WERI-Rb-1 (cell line): ENCODE measurements at places on chromosomes 3 and 15.

DNA sequence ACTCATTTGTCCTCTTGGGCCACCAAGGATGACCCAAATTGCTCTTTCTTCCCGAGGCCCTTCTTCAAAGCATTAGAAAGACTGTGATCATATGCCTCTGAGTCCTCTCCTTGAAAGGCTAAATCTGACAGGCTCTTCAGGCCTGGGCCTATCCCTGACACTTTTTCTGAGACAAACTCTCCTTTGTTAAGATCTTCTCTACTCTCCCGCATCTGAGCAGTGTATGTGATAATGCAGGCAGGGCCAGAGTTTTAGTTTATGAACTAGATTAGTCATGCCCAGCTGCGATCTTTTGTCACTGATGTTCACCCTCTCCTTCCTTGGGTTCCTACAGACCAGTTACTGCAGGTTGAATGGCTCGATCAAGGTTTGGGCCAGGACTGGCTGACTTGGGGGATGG is 39.2 kb downstream of the MASP1 start:
- no peak for DNase-seq

DNA sequence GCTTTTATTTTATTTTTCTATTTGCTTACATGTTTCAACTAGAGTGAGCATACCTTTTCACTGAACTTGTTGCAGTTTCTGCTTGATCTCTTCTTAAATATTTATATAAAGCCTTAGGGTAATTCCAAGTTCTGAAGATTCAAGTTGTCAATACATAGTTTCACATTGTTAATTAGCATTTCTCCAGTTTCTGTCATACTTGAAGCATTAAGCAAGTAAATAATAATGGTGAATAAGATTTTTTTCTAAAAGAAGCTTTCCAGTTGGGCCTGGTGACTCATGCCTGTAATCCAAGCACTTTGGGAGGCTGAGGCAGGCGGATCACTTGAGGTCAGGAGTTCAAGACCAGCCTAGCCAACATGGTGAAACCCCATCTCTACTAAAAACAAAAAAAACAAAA is 53.9 kb downstream of the CALML4 start:
- DNase-seq, result no peak

GRCh38 chr3:172155897-172156585 is 116.7 kb downstream of the FNDC3B start:
- DNase-seq, result no peak

DNA sequence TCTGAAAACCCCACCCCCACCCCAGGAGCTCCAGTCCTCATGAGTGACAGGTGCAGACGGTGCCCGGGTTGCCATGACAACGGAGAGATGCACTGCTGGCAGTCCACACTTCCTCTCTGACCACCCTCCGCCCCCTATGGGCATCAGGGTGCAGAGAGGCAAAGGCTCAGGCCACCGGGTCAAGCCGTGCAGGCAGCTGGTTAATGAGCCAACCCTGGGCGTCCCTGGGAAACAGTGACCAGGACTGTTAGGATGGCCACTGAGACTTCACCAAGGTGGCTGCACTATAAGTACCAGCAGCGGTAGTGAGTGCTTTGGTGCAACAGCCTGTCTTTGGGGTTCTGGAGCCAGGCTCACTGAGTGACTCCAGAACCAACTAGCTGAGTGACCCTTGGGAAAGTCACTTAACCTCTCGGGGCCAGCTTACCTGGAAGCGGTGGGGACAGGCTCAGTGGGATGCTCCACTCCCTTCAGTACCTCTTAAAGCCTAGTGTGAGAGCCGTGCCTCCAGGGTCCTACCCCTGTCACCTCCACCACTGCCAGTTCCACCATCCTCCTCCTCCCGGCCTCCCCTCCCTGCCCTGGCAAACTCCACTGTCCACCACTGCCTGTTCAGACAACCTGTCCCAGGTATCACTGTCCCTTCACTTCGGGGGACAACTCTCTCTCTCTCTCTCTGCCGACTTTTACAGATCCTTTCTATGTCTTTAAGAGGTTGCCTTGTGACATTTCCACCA is 121.0 kb upstream of the PRR20G start:
- no peak for DNase-seq

- DNase-seq, result no peak
Observed at GRCh38 chr3:121914081-121914998, 20.1 kb downstream of the SLC15A2 start.

DNA sequence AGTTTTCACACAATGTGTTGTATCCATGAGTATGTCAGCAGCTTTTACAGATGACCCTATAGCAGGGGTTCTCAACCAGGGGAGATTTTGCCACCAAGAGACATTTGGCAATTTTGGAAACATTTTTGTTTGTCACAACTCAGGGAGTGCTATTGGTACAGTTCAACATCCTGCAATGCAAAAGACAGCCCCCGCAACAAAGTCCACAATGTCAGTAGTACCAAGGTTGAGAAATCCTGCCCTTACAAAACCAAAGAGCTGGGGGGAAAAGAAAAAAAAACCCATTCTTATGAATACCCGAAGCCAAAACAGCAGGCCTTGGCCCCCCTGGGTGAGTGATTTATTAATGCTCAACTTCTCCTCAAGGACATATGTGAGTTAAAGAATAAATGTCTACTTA is 99.1 kb downstream of the LARS2 start:
- no peak for DNase-seq

- DNase-seq, result no peak
Observed at GRCh38 chr3:39910826-39911464, 101.5 kb downstream of the MYRIP start.

- DNase-seq, result no peak
Observed at GRCh38 chr3:192817053-192817452, 89.7 kb upstream of the FGF12 start.

DNA sequence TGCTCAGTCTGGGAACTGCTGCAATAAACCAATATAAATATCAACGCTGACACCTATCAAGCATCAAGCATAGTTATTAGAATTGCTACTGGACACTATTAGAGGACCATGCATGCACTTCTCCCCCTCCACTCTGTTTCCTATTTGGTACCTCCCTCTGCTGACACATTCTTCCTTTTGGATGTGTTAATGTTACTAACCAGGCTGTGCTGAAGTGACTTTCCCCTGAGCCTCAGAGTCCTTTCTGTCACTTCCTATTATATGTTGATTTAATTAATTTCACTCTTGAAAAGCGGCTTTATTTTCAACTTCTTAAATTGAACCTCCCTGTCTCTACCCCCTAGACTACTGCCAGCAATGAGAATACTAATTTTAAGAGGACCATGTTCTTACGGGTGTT is 379.1 kb downstream of the MCTP2 start:
- no peak for DNase-seq

DNA sequence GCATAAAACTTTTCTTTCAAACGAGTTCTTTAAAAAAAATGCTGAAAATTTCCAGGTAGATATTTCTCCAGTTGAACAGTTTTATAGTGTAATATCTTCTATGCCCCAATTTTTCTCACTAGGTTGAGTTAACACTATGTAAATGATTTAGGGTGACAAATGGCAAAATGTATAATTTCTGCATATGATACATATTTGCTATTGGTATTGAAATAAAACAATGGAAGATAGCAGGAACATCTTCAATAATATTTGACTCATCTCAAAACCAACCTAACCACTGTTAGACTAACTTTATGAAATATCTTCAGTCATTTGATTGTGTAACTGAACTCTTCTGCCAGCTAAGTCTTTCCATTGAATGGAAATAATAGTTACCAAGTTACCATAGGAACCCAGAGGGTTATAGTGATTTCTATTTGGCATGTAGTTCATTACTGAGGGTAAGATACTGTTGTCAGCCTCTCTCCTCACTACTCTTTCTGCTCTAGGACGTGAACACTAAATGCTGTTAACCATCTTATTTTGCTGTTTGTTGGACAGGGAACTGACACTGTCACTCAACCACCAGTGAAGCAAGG is 824.7 kb upstream of the NECTIN3 start:
- no peak for DNase-seq

DNA sequence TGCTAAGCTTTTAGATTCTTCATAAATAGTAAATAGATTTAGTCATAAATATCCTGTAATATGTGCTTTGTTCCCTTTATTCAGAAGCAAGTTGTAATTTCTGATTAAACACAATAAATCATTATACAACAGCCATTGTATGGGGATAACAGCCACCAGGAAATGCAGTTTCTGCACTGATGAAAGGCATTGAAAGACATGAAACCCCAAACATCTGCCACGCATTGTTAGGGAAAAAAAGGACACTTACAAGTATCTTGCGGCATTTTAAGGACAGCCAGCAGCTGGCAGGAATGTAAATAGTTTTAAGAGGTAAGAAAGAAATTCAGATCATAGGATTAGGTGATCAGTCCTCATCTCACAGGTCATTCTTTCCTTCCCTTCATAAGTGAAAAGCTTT is 801.1 kb upstream of the LMCD1 start:
- DNase-seq, result no peak

DNA sequence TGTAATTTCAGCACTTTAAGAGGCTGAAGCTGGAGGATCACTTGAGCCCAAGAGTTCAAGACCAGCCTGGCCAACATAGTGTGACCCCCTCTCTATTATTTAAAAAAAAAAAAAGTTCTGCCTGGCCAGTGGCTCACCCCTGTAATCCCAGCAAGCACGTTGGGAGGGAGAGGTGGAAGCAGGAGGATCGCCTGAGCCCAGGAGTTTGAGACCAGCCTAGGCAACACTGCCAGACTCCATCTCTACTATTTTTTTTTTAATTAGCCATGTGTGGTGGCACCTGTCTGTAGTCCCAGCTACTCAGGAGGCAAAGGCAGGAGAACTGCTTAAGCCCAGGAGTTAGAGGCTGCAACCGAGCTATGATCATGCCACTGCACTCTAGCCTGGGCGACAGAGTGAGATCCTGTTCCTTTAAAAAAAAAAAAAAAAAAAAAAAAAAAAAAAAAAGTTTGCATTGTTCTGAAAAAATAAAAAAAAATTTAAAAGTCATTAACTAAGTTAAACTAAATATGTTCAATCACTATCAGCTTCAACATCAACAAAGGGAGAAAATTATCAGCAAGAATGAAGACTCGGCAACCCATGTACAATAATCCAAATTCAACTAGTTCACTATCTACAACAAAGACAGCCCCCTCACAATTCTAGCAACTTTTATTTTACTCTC is 1.9 kb downstream of the RAF1 start:
- DNase-seq, result no peak

DNA sequence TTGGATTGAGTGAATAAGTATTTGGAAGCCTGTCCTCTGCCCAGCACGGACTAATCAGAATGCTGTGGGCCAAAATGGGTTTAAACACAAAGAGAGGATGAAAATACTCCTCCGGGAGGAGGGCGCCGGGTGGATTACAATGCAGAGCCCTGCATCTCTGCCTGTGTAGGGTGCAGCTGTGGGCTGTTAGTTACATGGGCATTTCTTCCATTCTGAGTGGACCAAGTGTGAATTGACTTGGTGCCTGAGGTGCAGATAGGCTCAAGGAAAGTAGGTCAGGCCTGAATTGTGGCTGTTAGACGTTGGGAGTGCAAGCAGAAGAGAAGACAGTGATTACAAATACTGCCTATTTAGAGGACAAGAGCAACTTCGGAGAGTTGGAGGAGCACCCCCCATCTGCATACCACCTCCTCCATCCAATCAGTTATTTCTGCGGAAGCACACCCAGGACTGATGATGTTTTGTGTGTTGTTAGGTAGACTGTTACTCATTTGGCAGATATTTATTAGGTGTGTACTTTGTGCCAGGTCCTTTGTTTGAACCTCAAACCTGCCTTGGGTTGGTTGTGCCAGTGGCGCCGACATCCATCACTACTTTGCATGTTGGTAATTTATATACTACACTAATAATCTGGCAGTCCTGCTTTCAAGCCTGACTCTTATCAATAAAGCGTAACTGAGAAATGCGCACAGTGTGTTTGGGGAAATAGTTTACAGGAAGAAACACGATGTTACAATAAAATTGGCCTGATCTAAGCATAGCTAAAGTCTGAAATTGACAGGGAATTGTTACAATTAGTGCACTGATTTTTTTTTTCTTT is 33.0 kb downstream of the PTPRG start:
- DNase-seq, result no peak

- no peak for DNase-seq
Observed at GRCh38 chr15:45523166-45523460, 558 bp upstream of the SLC30A4 start.

DNA sequence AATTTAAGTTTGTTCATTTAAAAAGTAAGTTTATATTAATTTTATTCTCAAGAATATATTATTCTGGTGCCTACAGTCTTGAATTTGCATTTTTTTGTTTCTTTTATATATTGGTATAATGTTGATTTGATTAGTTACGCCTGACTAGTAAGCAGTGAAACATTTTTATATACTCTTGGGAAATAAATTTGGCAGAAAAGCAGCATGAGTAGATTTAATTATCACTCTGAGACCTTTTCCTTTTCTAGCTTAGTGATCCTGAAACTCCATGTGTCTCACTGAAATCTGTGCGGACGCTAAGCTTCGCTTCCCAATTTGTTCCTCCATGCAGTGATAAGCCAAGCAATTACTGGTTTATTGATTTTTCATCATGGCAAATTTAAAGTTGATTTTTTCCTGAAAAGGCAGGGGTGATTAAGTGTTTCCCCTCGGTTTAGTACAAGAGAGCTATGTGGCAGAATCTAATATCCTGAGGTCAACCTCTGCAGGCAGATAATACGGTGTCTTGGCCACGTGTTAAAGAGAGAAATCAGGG is 87.2 kb upstream of the MLF1 start:
- DNase-seq, result no peak

DNA sequence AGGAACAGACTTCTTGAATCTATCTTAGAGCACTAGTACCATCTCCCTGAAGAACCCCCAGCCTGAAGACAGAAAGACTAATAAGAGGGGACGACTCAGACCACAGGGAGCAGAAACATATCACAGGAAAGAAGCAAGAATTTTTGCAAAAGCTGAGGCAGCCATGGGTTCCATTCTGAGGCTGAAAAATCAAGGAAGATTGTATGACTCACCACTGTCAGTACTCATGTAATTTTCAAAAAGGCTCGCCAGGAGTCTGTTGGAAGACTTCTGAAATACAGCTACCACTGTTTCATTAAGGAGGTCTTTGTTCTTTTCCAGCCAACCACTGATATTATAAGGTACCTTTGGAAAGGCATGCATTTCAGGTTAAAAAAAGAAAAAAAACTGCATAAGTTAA is 47.5 kb downstream of the MYH15 start:
- no peak for DNase-seq

- no peak for DNase-seq
Observed at GRCh38 chr3:149723781-149724180, 28.5 kb downstream of the COMMD2 start.

GRCh38 chr15:74709892-74710291 is 14.1 kb upstream of the EDC3 start:
- DNase-seq, result no peak

DNA sequence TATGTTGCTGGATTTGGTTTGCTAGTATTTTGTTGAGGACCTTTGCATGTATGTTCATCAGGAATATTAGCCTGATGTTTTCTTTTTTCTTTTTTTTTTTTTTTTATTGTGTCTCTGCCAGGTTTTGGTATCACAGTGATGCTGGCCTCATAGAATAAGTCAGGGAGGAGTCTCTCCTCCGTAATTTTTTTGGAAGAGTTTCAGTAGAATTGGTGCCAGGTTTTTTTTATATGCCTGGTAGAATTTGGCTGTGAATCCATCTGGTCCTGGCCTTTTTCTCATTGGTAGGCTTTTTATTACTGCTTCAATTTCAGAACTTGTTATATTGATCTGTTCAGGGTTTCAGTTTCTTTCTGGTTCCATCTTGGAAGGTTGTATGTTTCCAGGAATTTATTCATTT is 165.8 kb downstream of the VPS8 start:
- DNase-seq, result no peak
